ENCODE measurements at places on chromosomes 3 and 15. TPM values are rescaled to one million over a fixed set of nuclear protein-coding genes. Genes with fewer than 3 reads are reported as not detected.

GRCh38 chr15:100686725-100687473 is 84.5 kb downstream of the ASB7 start:
- H3K36me3 ChIP-seq, result no peaks in the 10 kb centered on the region
- no peaks in the 10 kb centered on the region for H3K27me3 ChIP-seq

The SMC4 gene
- total RNA-seq, result 25.2 TPM

DNA sequence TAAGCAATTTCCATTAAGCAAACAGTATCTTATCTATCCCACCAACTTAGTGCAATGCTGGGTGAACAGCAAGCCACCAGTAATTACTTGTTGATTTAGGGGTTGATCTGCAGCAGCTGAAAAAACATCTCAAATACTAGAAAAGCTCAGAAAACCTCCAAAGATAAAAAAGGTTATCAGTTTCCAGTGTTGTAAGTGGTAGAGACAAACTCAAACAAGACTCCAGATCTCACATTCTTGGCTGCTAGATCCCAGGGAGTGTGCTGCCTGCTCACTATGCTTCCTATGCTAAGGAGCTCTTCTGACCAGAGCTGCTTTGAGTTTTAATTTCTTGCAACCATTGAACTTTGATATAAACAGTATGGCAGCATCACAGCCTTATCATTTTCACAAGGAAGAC is 11.3 kb downstream of the B3GALNT1 start:
- no peak overlapping the region for H3K27ac ChIP-seq
- no peaks in the 10 kb centered on the region for H3K36me3 ChIP-seq
- DNase-seq, result no peak
- H3K4me3 ChIP-seq, result no peak overlapping the region
- H3K27me3 ChIP-seq, result no peaks in the 10 kb centered on the region

GRCh38 chr3:74066456-74066855 is 441.7 kb upstream of the PDZRN3 start:
- H3K27me3 ChIP-seq, result no peaks in the 10 kb centered on the region
- no peak overlapping the region for H3K27ac ChIP-seq
- DNase-seq, result no peak
- H3K4me1 ChIP-seq, result no peaks in the 10 kb centered on the region
- H3K36me3 ChIP-seq, result no peaks in the 10 kb centered on the region

The TMOD2 gene
- total RNA-seq, result 11.5 TPM

- no peaks in the 10 kb centered on the region for H3K27me3 ChIP-seq
- no peaks in the 10 kb centered on the region for H3K4me1 ChIP-seq
- H3K27ac ChIP-seq, result no peak overlapping the region
- no peaks in the 10 kb centered on the region for H3K36me3 ChIP-seq
These were observed 70.8 kb upstream of the PSMD6 start for GRCh38 chr3:64093825-64094712.
